ENCODE measurements at places on chromosomes 4 and X.

DNA sequence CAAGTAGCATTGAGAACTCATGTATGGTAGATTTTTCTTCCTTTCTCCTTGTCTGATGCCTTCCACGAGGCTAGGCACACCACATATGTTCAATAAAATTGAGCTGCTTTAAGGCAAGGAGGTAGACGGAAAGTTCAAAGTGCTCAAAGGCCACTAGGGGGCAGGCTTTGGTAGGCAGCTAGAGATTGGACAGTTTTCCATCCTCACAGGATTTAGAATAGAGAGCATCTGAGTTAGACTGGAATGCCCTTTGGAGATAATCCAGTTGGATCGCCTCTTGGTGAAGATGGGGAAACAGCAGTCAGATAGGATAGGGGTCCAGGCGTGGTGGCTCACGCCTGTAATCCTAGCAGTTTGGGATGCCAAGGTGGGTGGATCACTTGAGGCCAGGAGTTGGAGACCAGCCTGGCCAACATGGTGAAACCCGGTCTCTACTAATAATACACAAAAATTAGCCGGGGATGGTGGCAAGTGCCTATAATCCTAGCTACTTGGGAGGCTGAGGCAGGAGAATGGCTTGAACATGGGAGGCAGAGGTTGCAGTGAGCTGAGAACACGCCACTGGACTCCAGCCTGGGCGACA lies 30.4 kb downstream of the ELF4 start:
- DNase-seq, result peak; percentile 37

- DNase-seq, result no peak
These were observed 13.4 kb upstream of the HPSE start for GRCh38 chr4:83348074-83348473.

- no peak for DNase-seq
These were observed 7.6 kb downstream of the HS3ST1 start for GRCh38 chr4:11421116-11421515.

- no peak for DNase-seq
These were observed 110.3 kb downstream of the MTNR1A start for GRCh38 chr4:186445040-186445439.

- DNase-seq, result no peak
These were observed 75.1 kb downstream of the PRKX start for GRCh38 chrX:3638280-3638873.

GRCh38 chr4:118352843-118353533 lies at the start of gene PRSS12:
Gene PRSS12, minus strand, starts transcription at chr4:118353003. Its CDS starts 283 bp downstream, at chr4:118352720.
- peak; percentile 5 for DNase-seq

DNA sequence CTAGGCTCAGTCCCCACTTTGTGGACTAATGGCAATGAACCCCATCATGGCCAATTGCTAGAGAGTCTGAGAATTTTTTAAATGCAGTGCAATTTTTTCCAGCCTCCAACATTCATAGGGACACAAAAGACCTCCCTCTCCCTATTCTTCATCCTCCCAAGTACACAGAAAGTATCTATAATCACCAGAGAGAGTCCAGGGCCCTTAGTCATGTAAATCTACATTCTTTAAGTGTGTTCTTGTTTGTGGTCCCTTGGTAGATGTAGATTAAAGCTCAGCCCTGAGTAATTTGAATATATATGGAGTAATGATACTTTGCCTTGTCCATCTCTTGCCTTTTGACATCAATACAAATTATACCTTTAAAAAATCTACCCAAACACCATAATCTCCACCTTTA lies 51.3 kb upstream of the ATXN3L start:
- DNase-seq, result no peak

GRCh38 chr4:100190643-100191600 lies 654 bp upstream of the DDIT4L start:
- no peak for DNase-seq
